SHP77 treated with DMSO at 0.1 percent for 48 hours (cell line): ENCODE measurements at places on chromosomes 2 and 18.

DNA sequence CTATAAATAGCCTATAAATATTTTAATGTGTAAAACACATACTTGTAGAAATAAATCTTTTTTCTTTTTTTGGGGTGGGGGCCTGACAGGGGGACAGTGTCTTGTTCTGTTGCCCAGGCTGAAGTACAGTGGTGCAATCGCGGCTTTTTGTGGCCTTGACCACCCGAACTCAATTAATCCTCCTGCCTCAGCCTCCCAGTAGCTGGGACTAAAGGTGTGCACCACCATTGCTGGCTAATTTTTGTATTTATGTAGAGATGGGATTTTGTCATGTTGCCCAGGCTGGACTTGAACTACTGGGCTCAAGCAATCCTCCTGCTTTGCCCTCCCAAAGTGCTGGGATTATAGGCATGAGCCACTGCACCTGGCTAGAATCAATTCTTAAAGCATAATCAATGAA, 37.6 kb downstream of the NPC1 start:
- no peak for DNase-seq

DNA sequence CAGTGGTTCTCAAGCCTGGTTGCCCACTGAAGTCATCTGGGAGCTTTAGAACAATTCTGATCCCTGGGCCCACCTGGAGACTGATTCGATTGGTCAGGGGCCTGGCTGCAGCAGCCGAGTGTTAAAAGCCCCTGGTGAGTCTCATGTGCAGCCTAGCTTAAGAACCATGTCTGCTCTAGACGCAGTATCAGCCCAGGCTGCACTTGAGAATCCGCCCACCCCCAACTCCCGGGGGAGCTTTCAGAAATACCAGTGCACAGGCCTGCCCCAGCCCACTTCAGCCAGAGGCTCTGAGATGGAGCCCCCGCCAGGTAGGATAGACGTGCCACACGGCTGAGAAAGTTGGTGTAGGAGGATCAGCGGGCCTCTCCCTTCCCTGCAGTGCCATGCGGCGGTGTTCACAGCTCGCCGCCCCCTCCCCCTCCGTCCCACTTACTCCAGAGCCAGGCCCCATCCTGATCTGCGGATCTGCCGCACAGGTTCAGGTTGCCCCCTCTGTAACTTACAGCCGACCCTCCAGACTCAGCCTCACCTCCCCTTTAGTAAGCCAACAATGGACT, 209.0 kb upstream of the RAB12 start:
- no peak for DNase-seq

DNA sequence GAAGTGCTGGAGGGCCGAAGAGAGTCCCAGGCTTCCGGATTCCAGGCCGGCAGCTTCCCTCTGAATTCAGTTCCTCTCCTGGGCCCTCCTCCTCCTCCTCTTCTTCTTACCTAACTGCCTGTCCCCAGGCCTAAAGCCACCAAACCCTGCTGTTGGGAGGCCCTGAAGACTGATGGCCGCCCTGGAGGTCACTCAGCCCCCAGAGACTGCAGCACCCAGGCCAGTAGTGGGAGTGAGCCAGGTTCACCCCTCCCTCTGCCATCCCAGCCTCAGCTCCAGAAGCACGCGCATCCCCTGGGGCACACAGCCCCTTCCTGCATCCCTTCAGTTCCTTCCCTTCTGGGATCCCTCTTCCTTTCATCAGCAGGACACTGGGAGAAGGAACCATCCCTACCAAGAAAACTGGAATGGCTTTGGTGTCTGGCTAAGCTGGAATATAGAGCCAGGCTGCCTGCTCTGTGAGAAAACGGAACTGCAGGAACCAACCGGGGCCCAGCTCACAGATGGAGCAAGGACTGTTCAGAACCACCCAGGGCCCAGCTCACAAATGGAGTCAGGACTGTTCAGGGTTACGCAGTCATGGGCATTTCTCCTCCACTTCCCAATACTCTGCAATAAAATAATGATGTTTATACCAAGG, 127.4 kb downstream of the NDUFA10 start:
- no peak for DNase-seq

GRCh38 chr2:237866101-237866621, 6.7 kb downstream of the RAMP1 start:
- DNase-seq = no peak

GRCh38 chr2:112092286-112093041, 37.4 kb downstream of the TMEM87B start:
- no peak for DNase-seq

GRCh38 chr2:45984896-45985473, 312.2 kb upstream of the EPAS1 start:
- DNase-seq = no peak

DNA sequence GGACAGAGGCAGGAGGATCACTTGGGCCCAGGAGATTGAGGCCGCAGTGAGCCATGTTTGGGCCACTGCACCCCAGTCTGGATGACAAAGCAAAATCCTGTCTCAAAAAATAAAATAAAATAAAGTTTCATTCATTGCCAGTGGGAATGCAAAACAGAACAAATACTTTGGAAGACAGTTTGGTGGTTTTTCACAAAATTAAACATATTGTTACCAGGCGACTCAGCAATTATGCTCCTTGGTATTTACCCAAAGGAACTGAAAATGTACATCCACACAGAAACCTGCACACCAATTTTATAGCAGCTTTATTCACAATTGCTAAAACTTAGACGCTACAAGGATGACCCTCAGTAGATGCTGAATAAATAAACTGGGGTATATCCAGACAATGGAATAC, 35.8 kb downstream of the FOSL2 start:
- DNase-seq = no peak

GRCh38 chr2:201432621-201433393, 18.5 kb downstream of the TRAK2 start:
- no peak for DNase-seq
